ENCODE measurements at places on chromosomes 2 and 18. TPM values are rescaled to one million over a fixed set of nuclear protein-coding genes. Genes with fewer than 3 reads are reported as not detected.

DNA sequence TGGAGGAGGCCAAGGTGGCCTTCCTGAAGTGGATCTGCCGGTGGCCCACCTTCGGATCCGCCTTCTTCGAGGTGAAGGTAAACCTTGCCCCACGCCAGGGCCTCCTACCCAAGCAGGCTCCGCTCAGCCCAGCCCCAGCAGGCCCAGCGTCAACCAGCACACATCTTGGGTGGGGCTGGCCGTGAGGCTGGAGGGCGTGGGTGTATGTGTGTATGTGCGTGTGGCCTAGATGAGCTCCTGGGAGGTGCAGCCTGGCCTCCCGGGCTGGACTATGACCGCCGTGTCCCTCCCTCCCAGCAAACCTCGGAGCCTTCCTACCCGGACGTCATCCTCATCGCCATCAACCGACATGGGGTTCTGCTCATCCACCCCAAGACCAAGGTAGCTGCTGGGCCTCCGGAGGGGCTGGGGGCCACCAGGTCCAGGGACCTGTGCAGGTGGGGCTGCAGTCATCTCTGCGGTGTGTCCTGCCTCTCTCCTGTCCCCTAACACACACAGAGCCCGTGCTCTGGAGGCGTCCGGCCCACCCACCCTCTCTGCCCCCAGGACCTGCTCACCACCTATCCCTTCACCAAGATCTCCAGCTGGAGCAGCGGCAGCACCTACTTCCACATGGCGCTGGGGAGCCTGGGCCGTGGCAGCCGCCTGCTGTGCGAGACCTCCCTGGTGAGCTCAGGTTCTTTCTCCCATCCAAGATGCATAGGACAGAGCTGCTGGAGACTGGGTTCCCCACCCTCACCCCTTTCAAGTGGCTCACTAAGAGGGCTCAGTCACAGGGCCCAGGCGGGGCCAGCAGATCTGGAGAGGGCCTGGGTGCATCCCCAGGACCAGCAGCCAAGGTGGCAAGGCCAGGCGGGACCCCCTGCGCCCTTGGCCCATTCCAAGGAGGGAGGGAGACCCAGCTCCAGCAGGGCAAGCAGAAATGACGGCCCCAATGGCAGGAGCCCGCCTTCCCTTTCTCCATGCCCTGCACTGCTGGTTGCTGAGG, 9.4 kb upstream of the GPR17 start:
- DNase-seq, result no peak

GRCh38 chr2:189683348-189683747, 8.9 kb downstream of the ANKAR start:
- peak; percentile 64 for DNase-seq

- no peak for DNase-seq
These were observed 99.8 kb downstream of the ALK start for GRCh38 chr2:29821591-29821990.

DNA sequence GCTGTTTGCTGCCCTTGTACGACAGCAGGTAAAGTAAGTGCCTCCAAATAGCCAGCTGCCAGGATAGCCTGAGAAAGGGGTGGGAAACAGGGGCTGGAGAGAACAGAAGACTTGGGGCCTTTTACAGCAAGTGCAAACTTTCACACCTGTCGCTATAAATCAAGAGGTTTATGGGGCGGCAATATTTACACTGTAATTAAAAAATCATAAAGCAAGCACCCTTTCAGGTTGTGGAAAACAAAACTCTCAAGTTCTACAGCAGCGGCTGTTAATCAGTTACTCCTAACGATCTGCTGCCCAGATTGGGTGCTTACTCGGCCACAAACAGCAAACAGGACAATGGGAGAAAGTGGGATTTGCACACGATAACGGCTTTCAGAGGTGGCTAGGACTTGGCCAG, 359.5 kb upstream of the ETAA1 start:
- DNase-seq, result no peak

- DNase-seq, result peak; percentile 36
These were observed 42.5 kb downstream of the TEX44 start for GRCh38 chr2:231634951-231635875.

- DNase-seq, result peak; percentile 56
These were observed 112.2 kb downstream of the OSBPL6 start for GRCh38 chr2:178306352-178307073.

DNA sequence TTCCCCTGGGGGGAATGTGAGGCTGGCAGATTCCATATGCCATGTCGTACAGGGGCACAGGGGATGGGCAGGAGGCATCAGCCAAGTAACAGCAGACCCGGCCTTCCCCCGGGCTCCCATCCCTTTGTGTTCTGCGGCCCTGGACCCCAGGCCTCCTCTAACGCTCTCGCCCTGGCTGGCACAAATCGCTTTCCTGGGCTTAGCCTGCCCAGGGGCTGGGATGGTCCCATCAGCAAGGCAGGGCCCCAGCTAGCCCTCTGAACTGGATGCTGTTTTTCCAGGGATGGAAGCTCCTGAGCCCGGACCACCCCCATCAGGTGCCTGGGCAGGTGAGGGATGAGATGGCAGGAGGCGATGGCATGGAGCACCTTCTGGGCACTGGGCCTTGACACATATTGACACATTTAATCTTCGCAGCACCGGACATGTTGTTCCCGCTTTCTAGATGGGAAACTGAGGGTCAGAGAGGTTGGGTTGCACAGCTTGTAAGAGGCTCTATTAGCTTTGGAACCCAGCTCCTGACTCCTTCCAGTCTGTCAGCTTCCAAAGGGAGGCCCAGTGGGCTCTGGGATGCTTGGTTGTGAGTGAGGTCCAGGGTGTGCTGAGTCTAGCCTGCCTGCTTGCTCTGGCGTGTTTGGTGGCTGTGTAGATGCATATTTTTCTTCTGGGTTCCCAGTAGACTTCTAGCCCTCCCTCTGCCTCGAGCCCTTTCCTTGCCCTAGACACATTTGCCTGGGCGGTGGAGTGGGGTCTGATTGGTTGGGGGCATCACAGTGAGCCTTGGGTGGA, 40.3 kb downstream of the GLI2 start:
- DNase-seq, result no peak

- DNase-seq, result no peak
These were observed 931.9 kb downstream of the DCDC2C start for GRCh38 chr2:4635289-4635688.

DNA sequence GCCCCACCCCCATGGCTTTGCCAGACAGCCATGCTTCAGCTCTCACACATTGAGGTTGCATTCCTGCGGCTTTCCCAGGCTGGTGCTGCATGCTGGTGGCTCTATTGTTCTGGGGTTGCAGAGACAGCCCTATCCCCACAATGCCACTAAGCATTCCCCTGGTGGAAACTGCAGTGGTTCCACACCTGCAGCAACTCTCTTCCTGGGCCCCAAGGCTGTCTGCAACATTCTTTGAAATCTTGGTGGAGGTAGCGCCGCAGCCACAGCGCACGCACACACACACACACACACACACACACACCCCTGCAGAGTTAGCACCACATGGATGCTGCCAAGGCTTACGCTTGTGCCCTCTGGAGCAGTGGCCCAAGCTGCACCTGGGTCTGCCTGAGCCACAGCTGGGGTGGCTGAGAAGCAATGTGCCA, 21.4 kb downstream of the SFXN5 start:
- no peak for DNase-seq

- DNase-seq, result no peak
These were observed 87.1 kb upstream of the CSRNP3 start for GRCh38 chr2:165382362-165382761.

GRCh38 chr2:101985101-101985792, 6.5 kb upstream of the IL1R2 start:
- peak; percentile 91 for DNase-seq

- DNase-seq, result peak; percentile 72
These were observed 37.7 kb upstream of the MEX3C start for GRCh38 chr18:51235009-51235789.

GRCh38 chr18:21191596-21192307, 50.3 kb upstream of the GREB1L start:
- peak; percentile 55 for DNase-seq

DNA sequence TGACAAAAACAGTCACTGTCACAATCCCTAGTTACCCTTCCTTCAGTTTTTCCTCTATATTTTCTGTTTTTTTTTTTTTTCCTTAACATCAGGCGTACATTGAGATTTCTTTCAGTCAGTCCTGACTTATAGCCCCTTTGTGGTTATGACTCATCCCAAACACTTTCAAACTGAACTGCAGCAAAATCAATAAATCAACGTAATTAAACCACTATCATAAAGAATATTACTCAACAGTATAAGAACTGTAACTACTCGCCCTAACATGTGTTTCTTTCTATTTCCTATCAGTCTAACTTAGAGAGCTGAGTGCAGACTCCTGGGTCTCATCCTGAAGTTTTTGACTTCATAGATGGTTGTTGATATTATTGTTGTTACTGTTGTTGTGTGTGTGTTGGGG, 523.5 kb downstream of the LRRTM4 start:
- peak; percentile 1 for DNase-seq

- no peak for DNase-seq
These were observed 7.3 kb downstream of the TNFRSF11A start for GRCh38 chr18:62332431-62332830.

DNA sequence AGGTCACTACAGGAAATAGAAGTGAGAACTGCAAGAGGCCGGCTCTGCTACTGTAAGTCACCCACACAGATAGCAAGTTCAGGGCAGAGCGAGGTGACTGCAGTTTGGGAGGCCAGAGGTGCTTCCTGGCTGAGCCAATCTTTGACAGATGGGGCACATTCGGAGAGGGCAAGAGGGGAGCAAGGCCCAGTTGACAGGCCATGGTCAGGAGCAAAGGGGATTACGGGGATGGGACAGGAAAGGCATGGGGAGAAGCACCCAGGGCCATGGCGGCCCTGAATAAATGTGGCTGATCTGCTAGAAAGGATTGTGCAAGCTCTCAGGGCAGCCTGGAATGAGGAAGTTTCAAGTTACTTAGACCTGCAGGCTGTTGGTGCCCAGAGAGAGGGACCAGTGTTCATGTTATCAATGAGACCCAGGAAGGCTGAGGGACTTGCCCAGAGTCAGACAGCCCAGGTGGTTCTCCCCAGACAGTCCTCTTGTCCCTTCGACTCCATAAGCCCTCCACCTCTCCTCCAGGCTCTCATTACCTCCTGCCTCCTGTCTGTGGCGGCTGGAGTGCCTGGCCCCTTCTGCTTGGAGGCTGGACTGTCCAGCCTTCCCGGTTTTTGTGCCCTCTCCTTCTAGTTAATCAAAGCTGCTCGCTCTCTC, 123.3 kb downstream of the CTIF start:
- DNase-seq, result peak; percentile 62

DNA sequence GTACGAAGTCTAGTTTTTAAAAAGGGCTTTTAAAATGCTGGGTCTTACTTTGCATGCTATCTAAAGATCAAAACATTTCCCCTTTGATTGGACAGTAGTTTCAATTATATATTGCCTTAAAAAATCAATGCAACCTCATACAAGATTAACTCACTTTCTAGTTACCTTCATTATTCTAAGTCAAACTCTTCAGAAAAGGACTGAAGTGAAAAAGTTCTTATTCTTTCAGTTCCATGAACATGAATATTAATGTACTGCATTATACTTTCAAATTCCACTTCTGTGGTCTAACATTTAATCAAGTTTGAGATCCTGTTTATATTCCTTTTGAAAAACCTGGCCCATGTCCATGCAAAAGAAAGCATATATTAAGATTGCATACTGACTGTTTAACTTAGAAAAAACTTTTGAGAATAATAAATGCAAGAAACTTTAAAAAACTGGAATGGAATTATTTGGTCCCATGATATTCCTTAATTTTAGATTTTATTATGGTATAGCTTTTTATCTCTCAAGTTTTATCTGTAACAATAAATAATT, 11.2 kb upstream of the ENOSF1 start:
- no peak for DNase-seq

GRCh38 chr2:241415196-241415595, 59.1 kb downstream of the FARP2 start:
- DNase-seq, result no peak

- DNase-seq, result peak; percentile 67
These were observed 668.2 kb upstream of the HS6ST1 start for GRCh38 chr2:128986867-128987268.

DNA sequence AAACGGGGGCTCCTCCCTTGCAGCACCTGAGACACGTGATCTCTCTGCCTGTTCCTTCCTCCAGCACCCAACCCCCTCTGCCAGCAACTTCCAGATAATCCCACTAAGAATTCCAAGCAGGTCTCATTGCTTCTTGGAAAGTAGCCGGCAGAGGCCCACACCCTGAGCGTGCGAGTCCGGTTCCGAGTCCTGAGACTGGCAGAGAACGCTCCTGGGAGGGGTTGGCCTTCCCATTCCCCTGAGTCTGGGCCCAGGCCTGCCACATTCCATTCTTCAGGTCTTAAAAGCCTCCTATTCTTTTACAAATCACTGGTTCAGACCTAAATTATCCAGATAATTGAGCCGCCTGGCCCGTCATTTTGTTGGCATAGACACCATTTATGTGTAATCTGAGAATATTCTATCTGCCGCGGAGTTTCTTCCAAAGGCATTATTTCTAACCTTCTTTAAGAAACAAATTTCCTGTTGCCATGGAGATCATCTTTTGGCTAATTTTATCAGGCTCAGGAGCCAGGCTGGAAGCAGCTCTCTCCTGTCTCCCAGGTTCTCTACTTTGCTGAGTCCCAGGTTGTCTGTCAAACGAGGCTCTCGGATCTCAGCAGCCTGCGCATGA, 165.4 kb downstream of the MYCN start:
- no peak for DNase-seq

GRCh38 chr18:12408247-12408869, 629 bp downstream of the PRELID3A start:
- DNase-seq, result no peak

GRCh38 chr2:127422559-127423477, 4.6 kb downstream of the PROC start:
- DNase-seq, result no peak

DNA sequence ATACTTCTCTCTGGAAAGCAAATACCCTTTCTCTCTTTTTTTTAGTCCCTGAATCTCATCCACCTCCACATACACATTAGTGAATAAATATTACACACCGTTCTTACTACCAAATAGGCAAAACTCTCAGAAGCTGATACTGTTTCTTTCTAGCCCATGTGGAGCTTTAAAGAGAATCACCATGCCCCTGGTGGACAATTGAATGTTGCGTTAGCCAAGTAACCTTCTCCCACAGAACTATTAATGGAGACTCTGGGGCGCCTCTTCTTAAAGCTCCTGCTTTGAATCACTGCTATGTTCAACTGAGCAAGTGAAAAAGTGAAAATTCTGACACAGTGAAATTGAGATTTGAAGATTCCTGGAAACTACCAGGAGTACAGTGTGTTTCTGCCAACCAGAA, 522.8 kb upstream of the CDH7 start:
- DNase-seq, result no peak

ANKRD30BL gene
- total RNA-seq, result not detected

KCNIP3 gene
- total RNA-seq, result under 0.01 TPM

ACMSD gene
- not detected for total RNA-seq

NAT8 gene
- not detected for total RNA-seq

CHCHD5 gene
- total RNA-seq, result 10.3 TPM

EPHA4 gene
- total RNA-seq, result 6.1 TPM

DSC1 gene
- not detected for total RNA-seq

PAPOLG gene
- total RNA-seq, result 9.7 TPM

BCL2 gene
- total RNA-seq, result 2.4 TPM

ESPNL gene
- total RNA-seq, result not detected

VIT gene
- not detected for total RNA-seq

LOXL3 gene
- 0.13 TPM for total RNA-seq

DUSP2 gene
- 5.3 TPM for total RNA-seq

SCN2A gene
- under 0.01 TPM for total RNA-seq

Measured in bronchial epithelial cell (primary cell).